Fibroblast of skin of right quadriceps (primary cell): ENCODE measurements at places on chromosomes 2 and 18.

DNA sequence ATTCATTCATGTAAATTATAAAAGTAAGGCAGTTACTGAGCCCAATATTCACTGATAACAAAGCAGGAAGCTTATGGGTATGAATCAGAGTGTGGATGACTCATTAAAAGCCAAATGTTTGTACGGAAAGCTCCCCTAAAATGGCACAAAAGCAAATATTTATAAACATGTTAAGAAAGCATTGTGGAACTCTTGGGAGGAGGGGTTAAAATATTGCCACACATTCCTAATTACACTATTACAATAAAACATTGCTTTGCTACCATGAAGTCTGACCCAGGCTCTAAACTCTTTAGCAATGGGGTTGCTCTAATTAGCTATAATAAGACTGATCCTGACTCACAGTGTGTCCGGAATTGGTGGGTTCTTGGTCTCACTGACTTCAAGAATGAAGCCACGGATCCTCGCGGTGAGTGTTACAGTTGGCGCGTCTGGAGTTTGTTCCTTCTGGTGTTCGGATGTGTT is 110.9 kb downstream of the NAB1 start:
- DNase-seq, result peak; percentile 86

GRCh38 chr2:10792660-10793400 is 19.8 kb downstream of the PDIA6 start:
- DNase-seq, result no peak

GRCh38 chr2:111903516-111903915 is 5.1 kb downstream of the MERTK start:
- DNase-seq, result no peak

DNA sequence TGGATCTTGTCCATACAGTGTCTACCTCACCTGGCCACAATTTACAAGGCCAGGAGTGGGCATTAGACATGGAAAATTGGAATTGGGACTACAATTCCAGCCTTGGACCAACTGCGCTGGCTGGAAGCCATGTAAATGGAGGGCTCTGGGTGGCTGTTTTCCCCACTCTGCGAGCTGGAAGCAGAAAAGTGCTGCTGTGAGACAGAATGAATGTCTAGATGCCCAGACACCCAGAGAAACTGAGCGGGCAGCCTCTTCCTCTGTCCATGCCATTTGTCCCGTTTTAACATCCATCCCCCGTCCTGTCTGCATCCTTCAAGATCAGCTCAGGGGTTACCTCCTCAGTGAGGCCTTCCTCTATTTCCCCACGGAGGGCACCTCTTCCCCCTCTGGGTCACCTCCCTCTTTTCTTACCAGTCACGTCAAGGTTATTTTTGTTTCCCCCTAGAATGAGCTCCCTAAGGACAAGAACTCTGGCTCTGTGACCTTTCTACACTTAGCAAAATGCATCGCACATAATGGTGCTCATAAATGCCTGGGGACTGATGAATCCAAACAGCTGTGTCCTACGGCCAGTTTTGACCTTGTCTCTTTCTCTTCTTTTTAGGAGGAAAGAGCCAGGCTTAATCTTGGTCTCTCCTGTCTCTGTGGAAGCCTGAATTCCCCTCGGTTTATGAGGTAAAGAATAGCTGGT is 41.2 kb downstream of the MCFD2 start:
- no peak for DNase-seq

DNA sequence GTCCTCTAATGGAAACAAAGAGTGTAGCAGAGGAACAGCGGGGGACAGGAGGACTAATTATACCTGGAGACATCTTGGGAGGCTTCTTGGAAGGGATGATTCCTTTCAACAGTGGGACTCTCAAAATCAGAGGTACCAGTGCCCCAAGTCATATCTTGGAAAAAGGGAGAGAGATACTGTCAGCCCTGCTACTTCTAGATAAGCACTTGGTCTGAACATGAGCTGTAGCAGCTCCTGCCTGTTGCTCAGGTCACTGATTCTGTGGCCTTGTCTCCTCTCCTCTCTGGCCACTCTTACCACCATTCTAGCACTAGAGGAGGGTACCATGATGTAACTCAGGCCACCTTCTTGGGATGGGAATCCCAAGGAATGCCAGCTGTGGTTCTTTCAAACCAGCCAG is 54.5 kb downstream of the MFSD6 start:
- DNase-seq, result no peak

DNA sequence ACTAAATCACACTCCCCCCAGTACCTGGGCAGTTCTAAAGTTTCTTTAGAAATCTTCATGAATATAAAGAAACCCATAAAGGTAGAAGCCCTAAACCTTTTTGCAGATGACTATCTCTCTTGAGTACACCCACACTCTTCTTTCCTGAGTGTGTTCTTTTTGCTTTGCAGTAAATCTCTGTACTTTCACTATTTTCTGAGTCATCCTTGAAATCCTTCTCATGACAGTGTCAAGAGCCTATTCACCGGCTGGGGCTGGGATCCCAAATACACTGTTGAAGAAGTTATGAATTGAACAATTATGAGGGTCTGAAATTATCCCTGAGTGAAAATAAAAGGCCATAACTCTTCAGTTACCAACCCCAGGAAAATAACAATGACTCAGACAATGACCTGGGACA is 133.9 kb upstream of the CCDC195 start:
- DNase-seq, result peak; percentile 19

DNA sequence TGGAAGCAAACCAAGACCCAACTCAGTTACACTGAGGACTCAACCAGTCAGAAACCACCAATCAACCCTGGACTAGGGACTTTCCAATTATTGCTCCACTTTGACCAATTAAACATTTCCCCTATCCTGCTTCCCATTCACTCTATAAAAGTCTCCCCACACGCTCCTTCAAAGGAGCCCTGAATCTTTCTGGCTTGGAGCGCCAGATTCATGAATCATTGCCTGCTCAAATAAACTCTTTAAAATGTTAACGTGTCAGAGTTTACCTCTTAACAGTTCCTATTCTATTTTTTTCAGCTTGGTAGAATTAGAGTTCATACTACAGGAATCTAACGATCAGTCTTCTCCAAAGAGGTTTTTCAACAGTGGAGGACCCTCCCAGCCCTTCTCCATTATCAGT is 20.7 kb upstream of the SULT1C2 start:
- DNase-seq, result peak; percentile 72

GRCh38 chr18:47911877-47912276 is 18.6 kb downstream of the SMAD2 start:
- no peak for DNase-seq

- DNase-seq, result peak; percentile 78
Observed at GRCh38 chr2:69095305-69095704, 82.3 kb downstream of the ANTXR1 start.

DNA sequence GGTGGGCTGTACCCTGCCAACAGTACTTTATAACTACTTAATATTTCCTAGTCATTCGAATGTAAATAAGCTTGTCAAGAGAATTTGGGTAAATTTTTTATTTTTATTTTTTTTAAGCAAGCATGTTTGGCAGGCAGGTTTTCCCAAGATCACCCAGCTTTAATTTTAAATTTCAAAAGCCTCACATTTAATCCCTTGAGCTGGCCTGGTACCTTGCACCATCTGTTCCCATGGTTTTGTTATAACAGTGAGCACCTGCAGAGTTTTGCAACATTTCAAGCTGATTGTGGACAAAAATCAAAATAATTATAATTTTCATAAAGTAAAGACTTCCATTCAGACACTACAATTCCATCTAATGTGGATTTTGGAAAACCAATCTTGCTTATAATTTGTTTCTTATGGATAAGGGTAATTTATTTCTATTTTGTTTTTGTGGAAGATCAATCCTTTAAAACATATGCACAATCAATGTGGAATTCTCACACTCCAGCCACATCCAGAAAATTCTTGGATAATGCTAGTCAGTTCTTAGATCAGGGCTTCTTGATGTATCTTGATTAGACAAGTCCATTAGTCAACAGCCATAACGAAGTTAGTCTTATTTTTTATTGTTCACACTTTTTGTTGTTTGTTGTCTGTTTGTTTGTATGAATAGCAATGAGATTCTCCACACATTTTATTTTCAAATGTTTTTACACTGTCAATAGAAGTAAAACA is 689.3 kb downstream of the NR4A2 start:
- DNase-seq, result no peak
